MM.1S (cell line): ENCODE measurements at places on chromosomes 7 and 10.

DNA sequence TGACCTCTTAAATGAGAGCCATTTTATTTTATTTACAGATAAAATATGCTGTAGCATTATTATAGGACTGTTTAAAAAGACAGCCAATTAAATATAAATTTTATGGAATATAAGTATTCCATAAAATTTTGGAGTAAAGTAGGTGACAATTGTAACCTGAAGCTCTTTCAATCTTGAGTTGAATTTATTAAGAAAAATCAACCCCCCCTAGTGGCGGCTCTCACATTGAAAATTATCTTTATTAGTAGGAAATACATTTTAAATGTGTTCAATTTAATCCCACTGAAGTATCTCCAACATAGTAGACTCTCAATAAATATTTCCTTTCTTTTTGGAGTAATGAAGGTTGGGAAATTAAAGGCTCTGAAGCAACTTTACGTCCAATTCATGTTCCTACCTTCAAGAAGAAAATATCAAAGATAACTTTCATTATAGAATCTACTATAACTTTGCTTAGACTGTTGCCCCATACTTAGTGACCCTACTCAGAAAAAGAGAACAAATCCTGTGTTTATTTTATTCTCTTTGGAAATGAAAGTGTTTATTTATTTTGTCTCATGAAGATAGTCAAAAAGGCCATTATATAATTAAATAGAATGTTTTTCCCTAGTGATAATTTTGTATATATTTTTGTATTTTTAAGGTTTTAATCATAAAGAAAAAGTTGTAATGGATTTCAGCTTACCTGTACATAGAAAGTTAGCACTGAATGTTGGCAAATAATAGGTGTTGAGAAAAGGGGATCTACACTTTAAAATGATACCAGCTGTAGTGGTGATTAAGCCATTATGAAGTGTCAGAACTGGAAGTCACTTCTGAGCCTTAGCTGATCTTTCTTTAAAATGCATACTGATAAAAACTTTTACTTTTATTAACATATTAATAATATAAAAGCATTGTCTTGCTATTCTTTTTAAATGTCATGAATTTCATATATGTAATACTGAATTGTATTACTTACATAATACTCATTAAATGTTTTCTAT lies 3.3 kb downstream of the AHR start:
- peak; percentile 43 for DNase-seq

DNA sequence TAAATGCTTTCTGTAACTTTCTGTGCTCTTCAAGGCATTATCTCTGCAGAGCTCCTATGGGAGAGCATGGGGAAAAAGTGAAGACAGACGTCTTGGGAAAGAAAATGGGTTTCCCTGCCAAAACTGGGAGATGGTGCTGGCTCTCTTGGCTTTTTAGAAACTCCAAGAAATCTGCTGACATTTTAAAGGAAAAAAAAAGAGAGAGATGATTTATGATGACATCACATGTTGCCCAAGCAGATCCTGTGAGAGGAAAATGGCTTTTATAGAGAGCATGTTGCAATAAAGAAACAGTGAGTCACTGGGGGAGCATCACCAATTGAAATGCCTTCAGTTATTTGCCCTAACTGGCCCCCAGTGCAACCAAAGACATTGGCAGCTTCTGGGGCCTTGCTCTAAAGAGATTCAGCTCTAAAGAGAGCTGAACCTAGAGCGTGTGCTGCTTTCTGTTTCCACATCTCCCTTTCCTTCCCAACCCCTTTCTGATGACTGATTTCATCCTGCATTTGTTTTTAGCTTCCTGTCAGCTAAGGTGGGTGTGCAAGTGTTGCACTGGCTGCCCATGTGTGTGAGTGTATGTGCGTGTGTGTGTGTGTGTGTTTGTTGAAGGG lies 37.7 kb downstream of the LRMDA start:
- DNase-seq = no peak

DNA sequence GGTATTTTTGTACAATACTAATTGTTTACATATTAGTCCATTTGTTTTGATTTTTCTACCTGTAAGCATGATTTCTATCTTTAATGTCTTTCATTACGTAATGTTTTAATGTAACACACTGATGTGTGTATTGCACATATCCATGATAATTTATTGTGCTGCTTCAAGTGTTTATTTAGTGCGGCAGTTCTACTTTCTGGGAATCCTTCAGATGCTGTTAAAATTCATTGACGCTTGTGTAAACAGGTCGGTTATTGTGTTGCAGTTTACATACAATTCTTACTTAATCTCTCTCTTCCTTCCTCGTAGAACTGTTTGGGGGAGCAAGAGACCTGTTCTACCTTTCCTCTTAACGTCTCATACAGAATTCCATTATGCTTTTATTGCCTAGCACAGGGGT lies 6.9 kb downstream of the TMEM60 start:
- DNase-seq = no peak

DNA sequence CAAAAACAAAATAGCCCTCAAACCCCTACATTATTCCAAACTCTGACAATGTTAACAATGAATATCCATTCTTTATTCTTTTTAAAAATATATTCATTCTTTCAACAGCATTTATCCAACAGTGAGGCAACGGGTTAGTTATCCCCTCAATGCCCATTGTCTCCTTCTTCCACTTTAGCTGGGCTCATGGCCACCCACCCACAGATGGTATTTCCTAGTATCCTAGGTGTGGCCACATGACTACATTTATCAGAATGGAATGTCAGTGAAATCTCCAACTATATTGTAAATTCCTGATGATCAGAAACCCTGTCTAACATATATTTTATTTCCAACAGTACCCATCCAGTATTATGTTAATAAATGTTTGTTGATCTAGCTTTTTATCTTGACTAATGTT lies 13.6 kb downstream of the HOXA1 start:
- no peak for DNase-seq

- no peak for DNase-seq
Observed at GRCh38 chr10:35564341-35564968, 40.7 kb upstream of the GJD4 start.

- no peak for DNase-seq
Observed at GRCh38 chr10:6232846-6233724, 30.4 kb downstream of the PFKFB3 start.

GRCh38 chr7:3806516-3806915 lies 505.5 kb downstream of the SDK1 start:
- no peak for DNase-seq

- no peak for DNase-seq
Observed at GRCh38 chr10:131021246-131021895, 290.1 kb downstream of the TCERG1L start.

GRCh38 chr7:29372351-29373090 lies 177.9 kb downstream of the CHN2 start:
- DNase-seq = no peak
